ENCODE measurements at places on chromosomes 16 and 17.

GRCh38 chr17:82876602-82877379 is 37.0 kb upstream of the ZNF750 start:
- peak; percentile 87 for DNase-seq

DNA sequence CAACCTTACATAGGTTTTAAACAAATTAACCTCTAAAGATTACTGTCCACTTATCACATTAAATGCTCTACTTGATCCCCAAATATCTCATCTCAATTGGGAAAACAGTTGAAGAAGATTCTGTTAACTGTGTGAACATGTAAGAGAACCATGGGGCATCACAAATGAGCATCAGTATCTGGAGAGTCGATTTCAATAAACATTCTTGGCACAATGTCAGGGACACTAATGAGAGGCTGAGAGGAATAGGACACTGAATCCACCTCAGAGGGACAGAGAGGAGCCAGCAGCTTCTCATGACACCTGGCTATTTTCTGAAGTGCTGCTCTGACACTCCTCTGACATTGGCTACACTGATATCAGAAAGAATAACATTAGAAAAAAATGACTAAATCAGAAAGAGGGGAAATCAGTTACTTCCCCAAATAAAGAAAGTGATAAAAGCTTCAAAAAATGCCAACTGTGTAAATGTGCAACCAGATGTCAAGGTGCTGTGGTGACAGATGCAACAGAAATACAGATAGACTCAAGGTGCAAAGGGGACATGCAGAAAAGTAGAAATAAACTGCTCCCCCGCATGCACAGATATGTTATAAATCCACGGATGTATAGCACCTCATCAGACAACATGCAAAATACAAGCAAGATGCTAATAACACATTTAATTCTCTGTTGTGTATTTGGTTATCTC is 67.4 kb downstream of the SNX11 start:
- no peak for DNase-seq

DNA sequence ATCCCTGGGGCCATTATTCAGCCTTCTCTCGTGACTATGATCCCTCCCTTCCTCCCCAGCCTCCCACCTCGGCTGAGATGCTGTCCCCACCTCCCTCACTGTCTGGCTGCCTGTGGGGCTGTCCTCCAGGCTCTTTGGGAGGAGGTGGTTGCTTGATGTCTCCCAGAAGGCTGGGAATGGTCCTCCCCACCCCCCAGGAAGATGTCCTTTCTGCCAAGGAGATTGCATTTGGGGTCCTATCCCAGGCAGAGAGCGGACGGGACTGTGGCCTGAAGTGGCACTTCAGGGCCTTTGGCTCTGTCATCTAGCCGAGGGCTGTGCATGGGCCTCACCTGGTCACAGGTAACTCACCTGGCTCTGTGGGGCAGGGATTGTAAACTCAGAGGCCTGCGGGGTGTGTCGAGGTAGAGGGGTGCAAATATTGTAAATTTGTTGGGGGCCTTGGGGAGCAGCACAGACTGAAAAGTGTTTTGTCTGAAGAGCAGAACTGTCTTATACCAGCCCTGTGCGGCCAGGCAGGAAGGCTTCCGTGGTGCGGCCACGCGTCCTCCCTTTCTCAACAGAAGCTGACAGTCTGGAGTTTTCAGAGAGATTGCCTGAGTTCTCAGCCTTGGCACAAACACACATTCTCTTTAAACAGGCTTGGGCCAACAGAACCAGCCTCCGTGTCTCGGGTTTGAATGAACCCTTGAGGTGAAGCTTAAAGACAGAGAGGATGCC is 177.9 kb downstream of the SEC14L1 start:
- DNase-seq, result no peak

DNA sequence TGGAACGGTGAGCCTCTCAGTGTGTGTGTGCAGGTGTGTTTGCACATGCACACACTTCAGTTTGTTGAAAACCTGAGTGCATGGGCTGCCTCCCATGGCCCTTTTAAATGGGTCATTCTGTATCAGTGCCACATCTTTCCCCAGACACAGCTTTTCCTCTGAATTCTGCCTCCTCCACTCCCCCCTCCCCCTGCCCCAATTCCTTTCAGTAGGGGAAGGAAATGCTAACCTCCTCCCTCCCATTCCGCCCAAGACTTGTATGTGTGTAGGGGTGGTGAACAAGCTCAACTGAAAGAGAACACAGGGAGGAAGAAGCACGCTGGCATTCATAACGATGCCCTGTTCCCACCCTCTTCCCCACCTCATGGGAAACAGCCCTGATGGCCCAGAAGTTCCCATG is 34.3 kb downstream of the C17orf75 start:
- DNase-seq, result no peak

- no peak for DNase-seq
Measured at GRCh38 chr16:74582970-74583369, 23.9 kb downstream of the GLG1 start.

GRCh38 chr17:45732926-45733505 is 51.1 kb upstream of the CRHR1 start:
- DNase-seq, result no peak

DNA sequence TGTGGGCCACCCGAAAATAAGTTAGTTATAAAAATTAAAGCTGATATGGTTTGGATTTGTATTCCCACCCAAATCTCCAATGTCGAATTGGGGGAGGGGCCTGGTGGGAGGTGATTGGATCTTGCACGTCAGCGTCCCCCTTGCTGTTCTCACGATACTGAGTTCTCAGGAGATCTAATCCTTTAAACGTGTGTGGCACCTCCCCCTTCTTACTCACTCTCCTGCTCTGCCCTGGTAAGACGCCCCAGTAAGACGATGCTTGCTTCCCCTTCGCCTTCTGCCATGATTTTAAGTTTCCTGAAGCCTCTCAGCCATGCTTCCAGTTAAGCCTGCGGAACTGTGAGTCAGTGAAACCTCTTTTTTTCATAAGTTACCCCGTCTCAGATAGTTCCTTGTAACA is 35.4 kb downstream of the SYCE1L start:
- DNase-seq, result no peak

DNA sequence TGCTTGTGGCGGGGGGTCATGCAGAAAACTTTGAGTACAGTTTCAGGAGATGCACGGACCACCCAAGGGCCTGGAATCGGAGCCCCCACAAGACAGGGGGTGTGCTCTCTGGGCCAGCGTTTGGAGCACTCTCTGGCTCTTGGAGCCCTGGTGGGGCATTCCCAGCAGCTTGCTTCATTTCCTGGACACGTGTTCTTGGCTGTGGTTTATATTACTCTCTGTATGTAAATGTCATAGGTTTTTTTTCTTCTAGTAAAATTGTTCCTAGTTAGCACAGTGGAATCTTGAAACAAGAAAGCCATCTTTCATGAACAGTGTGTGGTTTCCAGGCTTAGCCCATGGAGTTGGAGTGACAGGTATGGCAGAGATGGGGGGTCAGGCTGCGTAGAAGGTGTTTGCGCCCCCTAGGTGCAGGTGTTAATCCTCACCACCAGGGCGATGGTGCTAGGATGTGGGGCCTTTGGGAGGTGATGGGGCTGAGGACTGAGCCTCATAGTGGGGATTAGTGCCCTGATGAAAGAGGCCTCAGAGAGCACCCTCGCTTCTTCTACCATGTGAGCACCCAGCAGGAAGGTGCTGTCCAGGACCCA is 79.8 kb downstream of the JPH3 start:
- DNase-seq, result no peak

GRCh38 chr17:9368631-9369030 is 207.0 kb downstream of the STX8 start:
- no peak for DNase-seq

Measured in cerebellar nuclear complex (tissue), 1 donor.